ENCODE measurements at places on chromosomes 7 and 10.

GRCh38 chr10:24465891-24466818 lies 257.2 kb downstream of the KIAA1217 start:
- DNase-seq: no peak

DNA sequence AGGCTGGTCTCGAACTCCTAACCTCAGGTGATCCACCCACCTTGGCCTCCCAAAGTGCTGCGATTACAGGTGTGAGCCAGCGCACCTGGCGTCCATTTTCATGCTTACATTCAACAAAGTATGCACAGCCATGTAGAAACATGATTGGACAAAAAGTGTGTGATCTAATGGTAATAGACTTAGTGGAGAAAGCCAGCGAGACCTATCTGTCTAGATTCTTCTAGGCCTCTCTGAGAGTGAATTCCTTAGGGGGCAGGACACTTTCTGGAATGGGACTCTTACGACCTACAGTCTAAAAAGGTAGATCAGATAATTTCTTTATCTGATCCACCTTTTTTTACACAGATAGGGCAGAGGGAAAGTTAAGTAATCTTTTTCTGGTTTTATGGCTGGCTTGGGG lies 46.3 kb upstream of the SDK1 start:
- no peak for DNase-seq

DNA sequence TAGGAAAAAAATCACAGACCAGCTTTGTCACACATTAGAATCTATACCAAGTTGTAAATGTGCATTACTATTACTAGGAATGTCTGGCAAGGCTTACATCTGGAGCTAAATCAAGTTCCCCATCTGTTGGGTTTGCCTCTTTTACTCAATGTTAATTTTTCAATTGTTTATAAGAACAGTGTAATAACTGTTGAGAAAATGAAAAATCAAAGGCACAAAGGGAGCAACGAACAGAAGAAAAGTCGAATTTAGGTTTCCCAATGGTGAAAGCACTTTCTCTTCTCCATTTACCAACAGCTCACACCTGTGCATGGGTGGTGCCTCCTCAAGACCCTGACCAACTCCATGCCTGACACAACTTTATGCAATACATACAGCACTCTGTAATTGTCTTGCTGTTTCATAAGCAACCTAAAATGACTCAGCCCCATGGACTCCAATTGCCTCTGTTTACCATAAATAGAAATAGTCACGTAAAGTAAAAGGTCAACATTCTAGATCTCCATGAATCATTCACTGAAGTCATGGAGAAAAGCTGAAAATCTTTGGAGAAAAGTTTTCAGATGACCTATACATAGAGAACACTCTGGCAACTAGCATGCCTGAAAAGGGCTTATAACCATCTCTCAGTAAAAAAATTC lies 95.5 kb upstream of the KCNIP2 start:
- no peak for DNase-seq

GRCh38 chr10:76491216-76491615 lies 1059.8 kb downstream of the LRMDA start:
- DNase-seq: no peak

GRCh38 chr10:115918812-115919211 lies 354.2 kb downstream of the GFRA1 start:
- no peak for DNase-seq

DNA sequence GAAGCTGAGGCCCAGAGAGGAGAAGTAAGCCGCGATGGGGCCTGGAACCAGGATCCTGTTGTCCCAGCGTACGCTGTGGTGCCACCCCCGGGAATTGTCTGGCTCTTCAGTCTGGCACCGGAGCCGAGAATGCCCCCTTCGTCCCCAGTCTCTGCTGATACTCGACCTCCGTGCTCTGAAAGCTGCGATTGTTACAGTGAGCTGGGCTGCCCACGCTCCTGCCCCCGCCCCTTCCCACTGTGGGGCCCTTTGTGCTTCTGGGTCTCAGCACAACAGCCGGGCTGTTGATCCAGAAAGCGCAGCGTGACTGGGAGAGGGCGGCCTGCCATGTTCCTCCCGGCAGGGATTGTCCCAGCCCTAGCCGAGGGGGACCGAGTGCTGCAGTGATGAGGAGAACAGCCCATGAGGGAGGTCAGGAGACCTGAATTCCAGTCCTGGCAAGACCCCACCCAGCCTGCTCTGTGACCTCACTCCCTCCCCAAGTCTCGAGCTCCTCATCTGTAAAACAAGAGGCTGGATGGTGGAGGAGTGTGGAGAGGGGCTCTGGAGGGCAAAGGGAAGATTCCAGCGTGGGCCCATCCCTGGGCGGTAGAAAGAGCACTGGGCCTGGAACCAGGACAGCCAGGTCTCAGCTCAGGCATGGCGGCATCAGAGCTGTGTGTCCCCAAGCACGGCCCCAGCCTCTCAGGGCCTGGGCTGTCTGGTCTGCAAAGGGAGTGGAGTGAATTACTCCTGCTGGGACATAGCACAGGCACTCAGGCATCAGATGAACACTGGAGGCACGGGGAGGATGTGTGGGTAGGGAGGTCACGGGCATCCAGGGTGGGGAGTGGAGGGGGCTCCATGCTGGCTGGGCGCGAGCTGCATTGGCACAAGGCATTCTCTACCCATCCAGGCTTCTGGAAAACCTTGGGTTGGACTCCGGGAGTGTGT lies 43.6 kb downstream of the TSPAN15 start:
- DNase-seq: no peak

DNA sequence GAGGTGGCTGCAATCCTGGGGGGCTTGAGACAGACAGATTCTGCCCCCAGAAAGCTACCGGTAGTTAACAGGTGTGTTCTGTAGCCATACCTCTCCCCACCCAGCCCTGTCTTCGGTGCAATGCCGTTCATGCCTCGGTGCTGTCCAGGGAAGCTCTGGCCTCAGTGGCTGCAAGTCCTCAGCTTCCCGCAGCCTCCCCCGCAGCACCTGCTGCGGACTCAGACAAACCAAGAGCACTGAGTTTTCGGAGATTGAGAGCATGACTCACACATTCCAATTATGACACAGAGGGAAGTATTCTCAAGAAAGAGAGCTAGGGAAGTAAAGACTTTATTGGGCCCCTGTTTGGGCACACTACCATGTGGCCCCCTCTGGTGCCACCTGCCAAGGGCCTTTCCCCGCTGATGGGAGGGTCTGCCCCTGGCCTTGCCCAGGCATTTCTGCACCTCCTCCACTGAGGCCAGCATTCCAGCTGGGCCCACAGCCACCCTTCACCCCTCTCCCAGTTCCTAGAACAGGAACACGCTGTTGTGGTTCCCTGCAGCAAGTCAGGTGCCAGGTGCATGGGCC lies 30.2 kb upstream of the EZH2 start:
- no peak for DNase-seq

GRCh38 chr7:78151229-78151628 lies 352.7 kb downstream of the PHTF2 start:
- DNase-seq: no peak

DNA sequence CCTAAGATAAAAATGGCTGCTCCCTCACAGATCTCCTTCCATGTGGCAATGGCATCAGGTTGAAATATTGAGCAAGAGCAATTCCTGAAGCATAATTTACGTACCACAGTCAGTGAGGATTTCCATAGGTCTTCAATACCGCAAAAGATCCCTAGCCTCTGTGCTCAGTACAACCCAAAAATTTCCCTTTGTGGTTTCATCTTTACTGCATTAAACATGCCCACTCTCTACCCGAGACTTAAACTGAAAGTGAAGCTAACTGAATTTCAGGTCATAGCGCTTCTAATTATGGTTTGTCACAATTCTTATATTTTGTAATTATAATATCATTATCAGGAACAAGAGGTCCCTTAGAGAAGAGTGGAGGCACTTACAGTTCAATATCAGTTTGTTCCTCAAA lies 1071.1 kb downstream of the XPNPEP1 start:
- DNase-seq: no peak

GRCh38 chr7:139821349-139822105 lies 7.5 kb upstream of the TBXAS1 start:
- no peak for DNase-seq

- DNase-seq: no peak
These were observed 9.0 kb upstream of the CUZD1 start for GRCh38 chr10:122854648-122855047.

GRCh38 chr7:82527851-82528250 lies 84.3 kb upstream of the CACNA2D1 start:
- DNase-seq: no peak

DNA sequence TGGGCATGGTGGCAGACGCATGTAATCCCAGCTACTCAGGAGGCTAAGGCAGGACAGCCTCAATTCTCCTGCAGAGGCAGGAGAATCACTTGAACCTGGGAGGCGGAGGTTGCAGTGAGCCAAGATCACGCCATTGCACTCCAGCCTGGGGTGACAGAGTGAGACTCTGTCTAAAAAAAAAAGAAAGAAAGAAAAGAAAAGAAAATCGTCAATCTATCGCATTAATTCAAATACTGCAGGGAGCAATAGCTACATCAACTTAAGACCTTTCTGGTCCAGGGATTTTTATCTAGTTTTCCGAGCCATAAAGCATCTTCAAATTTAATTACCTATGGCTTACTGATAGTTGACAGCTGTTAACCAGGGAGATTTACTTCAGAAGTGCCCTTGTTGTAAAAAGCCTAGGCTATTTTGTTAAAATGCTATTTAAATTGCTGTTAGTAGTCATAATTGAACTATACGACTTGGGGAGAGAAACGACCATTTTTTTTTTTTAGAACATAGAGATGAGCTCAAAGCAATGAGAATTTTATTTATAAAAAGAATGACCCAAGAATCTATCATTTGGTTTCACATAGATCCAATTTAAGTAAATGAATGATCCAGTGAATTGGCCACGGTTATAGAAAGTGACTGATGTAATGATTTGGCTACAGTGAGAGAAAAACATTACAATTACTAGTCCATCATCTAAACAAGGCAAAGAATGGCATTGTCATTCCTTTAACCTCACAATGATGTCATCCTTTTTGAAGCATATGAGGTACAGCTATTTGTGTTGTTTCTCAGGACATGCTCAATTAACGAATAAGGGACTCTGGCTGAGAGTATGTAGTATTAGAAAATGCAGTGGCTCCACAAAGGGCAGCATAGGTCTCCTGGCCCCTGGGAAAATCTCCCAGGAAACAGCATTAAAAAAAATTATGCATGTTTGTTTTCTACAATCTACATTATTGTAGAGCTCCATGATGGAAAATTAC lies 85.3 kb downstream of the SEMA3C start:
- DNase-seq: no peak

GRCh38 chr10:100993986-100994708 lies 5.5 kb upstream of the LZTS2 start:
- no peak for DNase-seq

- no peak for DNase-seq
These were observed 15.5 kb downstream of the HIF1AN start for GRCh38 chr10:100551196-100551595.

DNA sequence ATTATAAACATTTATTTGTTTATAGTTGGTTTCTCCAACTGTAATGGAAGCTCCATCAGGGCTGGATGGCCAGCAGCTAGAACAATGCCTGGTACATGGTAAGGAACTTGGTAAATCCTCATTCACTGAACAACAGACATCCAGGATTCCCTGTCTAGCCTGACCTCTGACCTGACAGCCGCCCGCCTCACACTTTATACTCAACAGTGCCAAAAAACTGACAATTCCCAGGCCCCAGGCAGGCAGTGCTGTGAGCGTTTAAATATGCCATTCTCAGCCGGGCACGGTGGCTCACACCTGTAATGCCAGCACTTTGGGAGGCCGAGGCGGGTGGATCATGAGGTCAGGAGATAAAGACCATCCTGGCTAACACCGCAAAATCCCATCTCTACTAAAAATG lies 55.9 kb downstream of the RSU1 start:
- DNase-seq: no peak

- no peak for DNase-seq
These were observed 196.8 kb upstream of the POT1 start for GRCh38 chr7:125126376-125126775.

DNA sequence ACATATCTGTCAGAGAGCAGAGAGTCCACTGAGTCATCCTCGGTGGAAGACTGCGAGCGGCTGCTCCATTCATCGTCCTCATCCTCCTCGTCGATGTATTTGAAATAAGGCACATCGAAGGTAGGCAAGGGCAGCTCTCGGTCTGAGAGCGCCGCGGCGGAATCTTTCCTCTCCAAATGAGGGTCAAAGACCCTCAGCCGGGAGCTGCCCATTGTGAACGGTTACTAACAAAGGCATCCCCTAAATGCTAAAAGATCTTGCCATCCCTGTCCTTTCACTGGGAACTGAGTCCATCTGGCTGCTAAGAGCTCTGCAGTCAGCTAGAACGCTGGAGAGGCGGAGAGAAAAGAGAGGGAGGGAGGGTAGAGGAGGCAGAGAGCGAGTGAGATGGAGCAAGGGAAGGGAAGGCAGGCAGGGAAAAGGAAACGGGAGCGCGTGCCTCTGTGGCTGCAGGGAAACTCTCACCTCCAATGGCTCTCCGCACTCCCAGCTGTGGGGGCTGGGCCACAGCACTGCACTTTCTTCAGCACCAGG lies 163.4 kb downstream of the RAPGEF5 start:
- peak; percentile 54 for DNase-seq

GRCh38 chr10:125080984-125081383 lies 79.4 kb downstream of the CTBP2 start:
- DNase-seq: no peak

- no peak for DNase-seq
These were observed 10.9 kb downstream of the C10orf71 start for GRCh38 chr10:49309691-49310411.

DNA sequence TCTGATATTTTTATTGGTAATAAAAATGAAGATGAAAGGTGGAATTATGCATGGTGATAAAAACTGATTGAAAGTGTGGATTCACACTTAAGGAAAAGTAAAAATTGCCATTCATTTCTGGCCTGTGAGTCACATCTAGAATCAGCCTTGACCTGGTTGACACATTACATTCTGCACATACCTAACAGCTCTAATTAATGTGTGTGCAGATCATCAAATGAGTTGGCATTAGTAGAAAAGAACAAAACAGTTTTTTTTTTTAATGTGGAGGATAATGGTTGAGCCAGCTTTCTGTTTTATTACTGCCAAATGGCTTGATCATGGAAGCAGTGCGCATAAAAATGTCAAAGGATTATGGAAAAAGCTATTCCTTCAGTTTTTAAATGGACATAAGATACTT lies 142.6 kb upstream of the TMEM196 start:
- DNase-seq: no peak

- DNase-seq: no peak
These were observed 100.9 kb downstream of the FOXL3 start for GRCh38 chr7:390761-391410.

- DNase-seq: no peak
These were observed 872 bp upstream of the HMX2 start for GRCh38 chr10:123146894-123147634.

- no peak for DNase-seq
These were observed 212.3 kb upstream of the ZMIZ1 start for GRCh38 chr10:78856421-78856820.

DNA sequence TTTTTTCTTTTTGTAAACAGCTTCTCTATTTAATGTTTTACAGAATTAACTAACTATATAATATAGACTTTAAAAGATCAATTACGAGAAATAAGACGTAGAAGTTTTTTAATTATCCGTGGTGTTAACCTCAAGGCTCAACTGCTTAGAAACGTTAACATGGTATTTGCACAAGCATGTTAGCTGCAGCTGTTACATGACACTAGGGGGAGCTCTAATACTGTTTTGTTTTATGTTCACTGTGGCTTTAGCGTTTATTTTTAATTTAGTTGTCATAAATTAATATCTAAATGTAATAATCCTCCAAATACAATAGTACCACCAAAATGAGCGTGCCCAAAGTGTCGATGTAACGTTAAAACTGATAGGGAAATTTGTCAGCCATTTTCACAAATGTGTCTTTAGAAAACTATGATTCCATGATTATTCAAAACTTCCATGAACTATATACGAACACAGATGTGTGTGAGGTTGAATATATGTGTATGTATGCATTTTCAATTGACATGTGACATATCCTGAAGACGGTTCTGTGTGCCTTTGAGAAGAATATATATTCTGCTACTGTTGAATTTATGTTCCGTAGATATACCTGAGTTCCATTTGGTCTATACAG lies 828.8 kb upstream of the MBL2 start:
- DNase-seq: no peak

All from iPS DF 6.9 (cell line).